Suppressor macrophage (primary cell): ENCODE measurements at places on chromosomes 12 and 14.

DNA sequence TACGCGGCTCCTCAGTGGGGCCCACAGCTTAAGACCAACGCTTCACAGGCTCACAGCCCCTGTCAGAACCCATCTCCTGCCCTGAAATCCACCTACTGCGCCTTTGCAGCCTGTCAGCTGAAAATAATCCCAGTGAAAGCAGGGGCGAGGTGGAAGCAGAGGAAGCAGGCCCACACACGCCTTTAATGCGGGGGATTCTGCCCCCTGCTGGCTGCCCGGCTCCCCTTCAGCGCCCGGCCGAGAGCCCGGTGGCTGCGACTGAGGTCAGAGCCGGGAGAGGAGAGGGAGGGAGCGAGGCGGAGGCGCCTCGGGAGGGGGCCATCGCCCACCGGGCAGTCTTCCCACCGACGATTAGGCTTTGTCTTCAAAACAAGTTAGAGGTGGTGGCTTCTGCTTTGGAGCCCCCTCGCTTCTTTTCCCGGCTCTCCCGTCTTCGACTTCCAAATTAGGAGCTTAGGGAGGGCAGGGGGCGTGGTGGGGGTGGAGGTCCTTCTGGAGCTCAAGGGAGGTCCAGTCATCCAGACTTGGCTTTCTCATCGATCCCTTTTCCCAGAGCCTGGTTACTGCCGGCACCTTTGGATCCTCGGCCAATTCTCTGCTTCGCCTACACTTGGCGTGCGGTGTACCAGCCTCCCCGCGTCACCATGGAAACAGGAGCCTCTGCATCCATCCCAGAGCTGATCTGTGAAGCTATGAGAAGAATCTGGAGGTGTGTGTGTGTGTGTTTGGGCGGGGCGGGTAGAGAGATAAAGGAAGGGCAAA is 25.2 kb upstream of the RND1 start:
- DNase-seq: peak; percentile 82

- no peak for DNase-seq
Measured at GRCh38 chr12:113039911-113040445, 16.6 kb upstream of the DTX1 start.

GRCh38 chr14:44369401-44370123 is 137.5 kb downstream of the FSCB start:
- no peak for DNase-seq

DNA sequence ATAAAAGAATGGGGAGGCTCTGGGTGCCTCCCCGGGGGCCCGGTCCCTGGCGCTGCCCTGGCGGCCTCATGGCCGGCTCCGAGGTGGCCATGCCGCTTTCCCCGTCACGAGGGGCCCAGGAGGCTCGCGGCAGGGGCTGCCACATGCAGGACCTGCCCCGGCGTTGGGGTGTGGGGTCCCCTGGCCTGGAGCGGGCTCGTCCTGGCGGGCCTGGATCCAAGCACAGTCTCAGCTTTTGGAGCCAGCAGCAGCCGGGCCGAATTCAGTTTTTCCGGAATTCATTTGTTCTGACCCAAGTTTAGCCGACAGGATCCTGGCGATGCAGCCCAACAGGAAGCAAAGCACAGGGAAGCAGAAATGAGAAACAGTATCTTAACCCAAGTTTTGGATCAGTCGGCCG is 26.4 kb upstream of the AEBP2 start:
- no peak for DNase-seq

DNA sequence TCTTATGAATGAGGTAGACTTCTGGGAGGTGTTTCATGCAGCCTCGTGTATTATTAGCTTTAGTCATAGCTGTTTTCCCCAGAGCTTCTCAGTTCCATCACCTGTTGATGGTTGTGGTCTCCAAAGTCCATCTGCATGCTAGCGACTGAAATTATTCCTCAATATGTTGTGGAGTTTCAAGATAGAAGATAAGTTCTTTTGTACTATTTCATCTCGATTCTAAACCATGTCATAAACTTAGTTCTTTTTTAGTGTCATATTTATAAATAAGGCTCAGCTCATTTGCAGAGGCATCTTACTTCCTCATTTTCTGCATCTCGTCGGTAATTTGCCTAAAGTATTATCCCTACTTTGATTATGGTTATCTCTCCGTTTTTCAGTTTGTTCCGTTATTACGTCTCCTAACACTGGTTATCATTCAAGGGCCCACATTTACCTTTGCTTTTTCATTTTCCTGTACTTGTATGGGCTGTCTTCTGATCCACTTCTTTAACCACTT is 119.1 kb downstream of the ITPR2 start:
- no peak for DNase-seq

- no peak for DNase-seq
Measured at GRCh38 chr12:57716305-57716704, 22.2 kb downstream of the AGAP2 start.

- no peak for DNase-seq
Measured at GRCh38 chr14:38250331-38250730, 5.6 kb downstream of the CLEC14A start.

DNA sequence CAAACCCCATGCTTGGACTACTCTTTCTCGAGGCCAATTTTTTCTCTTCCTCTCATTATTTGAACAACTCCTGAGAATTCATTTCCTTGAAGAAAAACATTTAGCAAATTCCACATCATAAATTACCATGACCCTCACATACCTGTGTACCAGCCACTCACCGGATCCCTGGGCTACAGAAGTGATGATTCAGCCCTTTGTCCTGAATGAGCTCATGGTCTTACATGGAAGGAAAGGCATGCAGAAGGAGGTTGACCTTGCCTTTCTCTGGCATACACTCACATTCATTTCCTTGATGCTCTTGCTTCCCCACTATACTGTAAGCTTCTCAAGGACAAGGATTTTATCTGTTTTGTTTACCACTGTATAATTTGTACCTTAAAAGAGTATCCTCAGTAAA is 191.5 kb downstream of the SLC5A8 start:
- no peak for DNase-seq

DNA sequence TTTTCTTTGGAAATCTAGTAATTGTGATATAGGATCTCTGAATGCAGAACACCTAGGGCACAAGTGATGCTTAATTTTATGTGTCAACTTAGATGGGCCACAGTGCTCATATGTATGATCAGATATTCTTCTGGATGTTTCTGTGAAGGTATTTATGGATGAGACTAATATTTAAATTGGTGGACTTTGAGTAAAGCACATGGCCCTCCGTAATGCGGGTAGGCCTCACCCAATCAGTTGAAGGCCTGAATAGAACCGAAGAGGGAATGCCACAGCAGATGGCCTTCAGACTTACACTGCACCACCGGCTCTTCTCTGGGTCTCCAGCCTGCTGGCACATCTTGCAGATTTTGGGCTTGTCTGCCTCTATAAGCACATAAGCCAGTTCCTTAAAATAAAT is 60.0 kb downstream of the ETV6 start:
- no peak for DNase-seq

DNA sequence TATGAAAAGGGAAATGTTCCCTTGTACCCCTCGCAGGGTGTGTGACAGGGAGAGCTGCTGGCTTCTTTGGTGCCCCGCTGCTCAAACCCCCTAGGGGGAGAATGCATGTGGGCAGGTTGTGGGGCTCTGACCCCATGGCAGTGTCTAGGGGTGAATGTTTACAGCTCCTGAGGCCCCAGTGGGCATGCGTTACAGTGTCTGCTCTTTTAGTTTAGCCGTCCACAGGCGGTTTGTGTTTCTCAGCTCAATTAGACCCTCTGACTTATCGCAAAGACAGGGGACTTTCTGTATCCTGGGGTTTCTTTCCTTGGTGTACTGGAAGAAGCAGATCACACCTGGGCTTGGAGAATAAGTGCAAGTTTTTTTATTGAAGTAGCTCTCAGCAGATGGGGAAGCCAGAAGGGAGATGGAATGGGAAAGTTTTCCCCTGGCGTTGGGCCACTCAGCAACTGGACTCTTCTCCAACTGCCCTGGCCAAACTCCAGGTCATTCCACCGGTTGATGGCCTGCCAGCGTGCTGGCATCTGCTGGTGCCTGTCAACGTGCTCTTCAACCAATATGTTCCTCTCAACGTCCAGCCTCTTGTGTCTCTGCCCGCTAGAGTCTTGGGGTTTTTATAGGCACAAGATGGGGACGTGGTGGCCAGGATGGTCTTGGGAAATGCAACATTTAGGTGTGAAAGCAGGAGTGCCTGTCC is 720.9 kb downstream of the FSCB start:
- DNase-seq: no peak

- no peak for DNase-seq
Measured at GRCh38 chr14:75127903-75128595, 1.2 kb upstream of the NEK9 start.

DNA sequence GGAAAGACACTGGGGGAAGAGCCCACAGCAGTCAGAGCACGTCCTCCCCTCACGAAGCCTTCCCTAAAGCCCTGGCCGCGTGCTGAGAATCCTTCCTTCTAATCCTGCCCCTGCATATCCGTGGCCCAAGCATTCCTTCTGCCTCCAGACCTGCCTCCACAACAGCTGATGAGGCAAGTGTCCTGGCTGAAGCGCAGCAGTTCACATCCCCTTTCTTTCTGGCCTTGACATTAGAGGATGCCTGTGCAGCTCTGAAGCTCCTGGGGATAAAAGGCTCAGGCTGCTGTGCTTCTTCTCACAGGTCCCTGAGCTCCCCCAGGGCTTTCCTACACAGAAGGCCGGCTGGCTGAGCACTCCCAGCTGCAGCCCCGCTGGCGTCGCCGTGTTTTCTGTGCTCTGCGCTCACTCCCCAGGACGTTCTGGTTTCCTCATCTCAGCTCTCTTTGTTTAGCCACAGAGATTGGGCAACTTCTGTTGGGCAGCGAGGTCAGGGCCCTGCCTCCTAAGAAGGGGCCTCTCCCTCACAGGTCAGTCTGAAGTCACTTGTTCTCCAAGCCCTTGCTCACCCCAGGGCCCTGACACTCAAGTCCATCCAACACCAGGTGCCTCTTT is 45.8 kb downstream of the NINJ2 start:
- peak; percentile 87 for DNase-seq

DNA sequence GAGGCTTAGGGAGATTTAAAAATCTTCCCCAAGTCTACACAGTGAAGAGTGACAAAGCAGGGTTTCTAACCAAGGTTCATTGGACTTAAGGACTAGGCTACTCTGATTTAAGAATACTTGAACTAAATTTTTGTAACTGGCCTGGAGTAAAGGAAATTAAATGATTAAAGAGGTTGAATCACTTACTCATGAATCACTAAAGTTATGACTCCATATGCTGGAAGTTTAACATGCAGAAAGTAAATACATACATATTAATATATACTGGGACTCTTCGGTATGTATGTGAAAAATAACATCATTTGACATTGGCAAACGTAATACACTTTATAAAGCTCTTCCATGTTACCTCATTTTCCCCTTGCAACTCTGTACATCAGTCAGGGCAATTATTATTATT is 322.9 kb downstream of the KCNH5 start:
- no peak for DNase-seq

GRCh38 chr14:35133542-35134328 is 11.4 kb downstream of the PRORP start:
- DNase-seq: no peak

- peak; percentile 78 for DNase-seq
Measured at GRCh38 chr14:75295061-75295461, 16.4 kb downstream of the FOS start.

DNA sequence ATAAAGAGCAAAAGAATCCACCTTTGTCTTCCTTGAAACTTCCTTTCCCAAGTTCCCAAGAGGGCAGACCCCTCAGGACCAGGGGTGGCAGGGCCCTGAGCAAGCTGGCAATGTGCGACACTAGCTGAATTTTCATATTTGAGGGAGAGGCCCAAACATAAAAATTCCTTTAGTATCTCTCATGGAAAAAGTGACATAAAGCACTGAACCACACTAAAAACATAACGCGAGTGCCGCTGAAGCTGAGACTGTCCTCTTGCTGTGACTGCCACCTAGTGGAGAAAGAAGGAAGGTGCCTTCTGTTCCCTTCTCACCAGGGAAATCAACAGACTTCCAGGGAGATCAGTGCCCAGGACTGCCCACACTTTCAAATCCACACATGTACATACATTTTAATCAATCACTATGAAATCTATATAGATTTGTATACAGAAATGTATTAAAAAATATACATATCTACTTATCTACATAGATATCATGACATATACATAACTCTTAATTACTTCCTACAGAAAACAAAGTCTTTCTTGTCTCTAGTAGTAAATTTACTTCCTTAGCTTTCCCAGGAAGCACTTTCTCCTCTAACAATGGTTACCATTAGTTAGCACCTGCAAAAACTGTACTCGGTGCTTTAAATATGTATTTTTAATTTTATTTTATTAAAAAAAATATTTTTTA is 53.8 kb downstream of the SSH1 start:
- peak; percentile 86 for DNase-seq

- peak; percentile 39 for DNase-seq
Measured at GRCh38 chr12:12800406-12801180, 12.6 kb upstream of the DDX47 start.

GRCh38 chr14:92040431-92041051 is 682 bp upstream of the TRIP11 start:
- peak; percentile 64 for DNase-seq

GRCh38 chr14:39615352-39615751 is 183.1 kb upstream of the FBXO33 start:
- no peak for DNase-seq

DNA sequence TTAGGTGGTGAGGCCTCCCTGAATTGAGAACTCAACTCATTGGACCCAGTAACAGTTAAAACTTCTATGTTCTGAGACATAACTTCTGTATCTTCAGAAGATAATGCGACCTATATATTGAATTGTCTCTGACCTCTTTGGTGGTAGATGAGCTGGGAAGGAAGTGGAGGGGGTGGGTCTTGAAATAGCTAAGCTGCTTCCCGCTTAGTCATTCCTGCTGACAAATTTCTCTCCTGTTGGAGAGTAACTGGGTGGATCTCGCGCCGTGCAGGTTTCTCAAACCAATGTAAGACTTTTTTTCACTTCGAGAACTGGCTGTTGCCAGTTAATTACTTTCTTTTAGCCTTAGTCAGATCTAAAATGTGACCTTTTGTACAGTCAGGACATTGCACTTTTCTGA is 100.8 kb downstream of the PPHLN1 start:
- peak; percentile 49 for DNase-seq

DNA sequence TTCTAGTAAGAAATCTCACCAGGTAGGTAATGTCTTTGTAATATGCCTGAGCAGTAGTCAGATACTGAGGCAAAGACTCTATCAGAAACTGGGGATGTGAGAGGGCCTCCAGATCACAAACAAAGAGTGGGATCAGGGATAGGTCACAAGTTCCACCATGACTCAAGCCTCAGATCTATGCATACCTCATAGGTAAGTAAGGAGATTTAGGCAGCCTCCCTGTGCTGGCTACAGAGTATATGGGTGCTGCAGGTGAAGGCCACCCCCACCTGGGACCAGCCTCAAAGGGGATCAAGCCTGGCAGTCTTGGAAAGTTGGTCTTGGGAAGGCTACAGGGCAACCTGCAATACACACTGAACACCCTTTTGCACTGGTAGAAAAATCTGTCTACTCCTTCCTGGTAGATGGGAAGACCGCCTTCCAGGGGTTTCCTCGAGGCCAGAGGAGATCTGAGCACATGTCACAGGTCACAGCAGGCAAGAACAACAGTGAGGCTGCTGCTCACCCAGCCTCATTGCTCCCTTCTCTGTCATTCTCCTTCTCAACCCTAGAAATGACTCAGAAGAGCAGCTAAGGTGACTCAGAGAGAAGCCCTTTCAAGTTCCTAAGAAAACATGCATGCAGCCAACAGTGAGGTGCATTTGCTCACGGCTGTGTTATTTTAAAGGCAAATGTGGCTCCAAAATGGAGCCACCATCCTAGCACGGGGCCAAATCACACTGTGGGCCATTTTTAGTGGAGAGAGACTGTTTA is 143.4 kb upstream of the CDKN3 start:
- no peak for DNase-seq
